Right cardiac atrium (tissue), 5 donors: ENCODE measurements at places on chromosomes 2 and 18.

GRCh38 chr2:230335461-230335863 is 8.5 kb downstream of the SP140L start:
- no peak for DNase-seq

DNA sequence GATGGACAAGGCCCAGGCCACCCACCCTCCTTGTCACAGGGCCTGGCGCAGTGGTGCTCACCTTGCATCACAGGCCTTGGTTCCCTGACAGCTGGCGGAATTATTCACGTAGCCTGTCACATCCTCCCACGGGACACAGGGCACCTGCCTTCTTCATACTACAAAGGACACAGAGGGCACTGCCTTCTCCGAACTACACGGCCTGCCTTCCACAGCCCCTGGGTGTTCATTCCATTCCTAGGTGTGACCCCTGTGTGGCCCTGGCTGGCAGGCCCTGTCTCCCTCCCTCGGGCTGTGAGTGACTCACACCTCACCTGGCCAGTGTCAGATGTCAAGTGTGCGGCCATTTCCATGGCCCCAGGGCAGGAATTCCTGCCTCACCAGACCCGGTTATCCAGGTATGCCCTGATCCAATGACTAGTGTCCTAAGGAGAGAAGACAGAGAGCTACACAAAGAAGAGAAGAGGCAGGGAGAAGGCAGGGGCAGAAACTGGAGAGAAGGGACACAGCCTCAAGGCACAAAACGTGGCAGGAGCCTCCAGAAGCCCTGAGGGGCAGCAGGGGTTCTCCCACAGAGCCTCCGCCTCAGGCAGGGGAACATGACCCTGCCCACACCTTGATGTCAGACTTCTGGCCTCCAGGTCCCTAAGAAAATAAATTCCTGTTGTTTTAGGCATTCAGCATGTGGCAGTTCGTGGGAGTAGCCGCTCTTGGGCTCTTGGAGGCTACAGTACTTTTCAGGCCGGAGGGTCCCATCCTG is 43.4 kb downstream of the MBP start:
- no peak for DNase-seq

DNA sequence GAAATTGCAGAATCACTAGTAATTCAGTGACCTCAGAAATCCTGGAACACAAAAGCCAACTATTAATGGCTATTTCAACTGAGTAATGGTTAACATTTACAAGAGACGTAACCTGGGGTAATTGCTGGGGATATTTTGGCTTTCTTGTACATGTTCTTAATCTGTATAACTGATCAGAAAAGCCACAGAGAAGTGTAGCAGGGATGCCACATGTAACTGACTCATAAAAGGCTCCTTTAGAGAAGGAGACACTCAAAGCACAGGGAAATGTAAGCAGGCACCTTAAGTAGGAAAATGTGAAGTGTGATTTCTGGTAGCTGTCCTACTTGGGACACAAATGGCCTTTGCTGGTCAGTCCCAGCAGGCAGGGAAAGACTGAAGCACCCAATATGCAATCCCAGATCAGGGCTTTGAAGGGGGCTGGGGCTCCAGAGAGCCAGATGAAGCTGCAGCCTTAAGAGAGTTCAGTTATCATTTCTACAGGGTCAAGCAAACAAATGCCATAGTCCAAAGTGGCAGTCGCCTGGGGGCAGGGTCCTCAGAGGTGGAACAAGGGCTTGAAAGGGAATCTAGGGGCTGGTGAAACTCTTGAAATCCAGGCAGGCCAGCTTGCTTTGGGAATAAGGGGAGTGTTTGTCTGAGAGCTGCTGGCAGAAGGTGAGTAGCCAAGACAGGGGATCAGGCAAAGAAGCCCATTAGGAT is 7.2 kb upstream of the SPOPL start:
- DNase-seq, result no peak

DNA sequence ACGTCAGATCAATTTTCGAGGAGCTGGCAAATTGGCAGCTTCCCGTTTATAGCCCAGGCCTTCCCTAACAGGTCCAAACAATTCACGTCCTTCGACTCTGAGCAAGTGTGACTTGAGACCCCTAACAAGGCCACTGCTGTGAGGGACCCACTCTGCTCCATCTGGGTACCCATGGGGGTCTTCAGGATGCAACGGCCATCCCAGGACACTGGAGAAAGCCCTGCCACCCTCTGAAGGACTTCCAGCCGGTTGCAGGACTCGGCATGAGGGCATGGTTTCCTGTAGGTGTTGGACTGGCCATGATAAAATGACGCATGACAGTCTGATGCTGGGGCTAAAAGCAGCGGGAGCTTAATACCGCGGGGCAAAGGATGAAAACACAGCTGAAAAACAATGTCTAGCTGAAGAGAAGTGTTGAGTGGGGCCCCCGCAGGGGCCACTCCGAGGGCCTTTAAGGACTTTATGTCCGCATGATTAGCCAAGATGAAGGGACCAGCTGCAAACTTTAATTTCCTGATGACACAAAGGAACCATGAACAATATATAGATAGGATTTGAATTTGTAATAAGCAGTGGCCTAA is 113.3 kb upstream of the ZNF521 start:
- no peak for DNase-seq

DNA sequence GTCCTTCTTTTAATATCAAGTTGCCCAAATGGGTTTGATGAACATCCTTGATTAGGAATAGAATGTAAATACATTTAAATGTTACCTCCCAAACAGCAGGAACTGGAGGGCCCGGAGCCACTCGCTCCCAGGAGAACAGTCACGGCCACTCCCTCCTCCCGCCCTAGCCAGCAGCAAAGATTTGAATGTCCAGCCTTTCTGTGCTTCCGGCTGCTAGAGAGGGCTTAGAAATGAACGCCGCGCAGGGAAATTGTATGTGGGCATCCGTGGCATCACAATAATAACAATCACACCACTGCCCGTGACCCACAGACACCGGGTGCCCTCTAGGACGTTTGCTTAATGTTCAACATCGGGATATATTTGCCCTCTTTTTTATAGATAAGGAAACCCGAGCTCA is 164.9 kb upstream of the SALL3 start:
- DNase-seq, result no peak

DNA sequence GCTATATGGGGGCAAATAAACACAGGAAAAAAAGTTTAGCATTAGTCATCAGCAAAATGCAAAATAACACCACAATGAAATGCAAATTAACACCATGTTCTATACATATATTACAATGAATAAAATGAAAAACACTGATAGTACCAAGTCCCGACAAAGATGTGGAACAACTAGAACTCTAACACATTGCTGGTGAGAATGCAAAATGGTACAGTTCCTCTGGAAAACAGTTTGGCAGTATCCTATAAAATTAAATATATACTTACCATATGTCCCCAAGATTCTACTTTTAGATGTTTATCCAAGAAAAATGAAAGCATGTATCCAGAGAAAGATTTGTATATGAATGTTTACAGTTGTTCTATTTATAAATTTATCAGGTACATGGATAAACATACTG is 198.9 kb downstream of the NRXN1 start:
- no peak for DNase-seq

DNA sequence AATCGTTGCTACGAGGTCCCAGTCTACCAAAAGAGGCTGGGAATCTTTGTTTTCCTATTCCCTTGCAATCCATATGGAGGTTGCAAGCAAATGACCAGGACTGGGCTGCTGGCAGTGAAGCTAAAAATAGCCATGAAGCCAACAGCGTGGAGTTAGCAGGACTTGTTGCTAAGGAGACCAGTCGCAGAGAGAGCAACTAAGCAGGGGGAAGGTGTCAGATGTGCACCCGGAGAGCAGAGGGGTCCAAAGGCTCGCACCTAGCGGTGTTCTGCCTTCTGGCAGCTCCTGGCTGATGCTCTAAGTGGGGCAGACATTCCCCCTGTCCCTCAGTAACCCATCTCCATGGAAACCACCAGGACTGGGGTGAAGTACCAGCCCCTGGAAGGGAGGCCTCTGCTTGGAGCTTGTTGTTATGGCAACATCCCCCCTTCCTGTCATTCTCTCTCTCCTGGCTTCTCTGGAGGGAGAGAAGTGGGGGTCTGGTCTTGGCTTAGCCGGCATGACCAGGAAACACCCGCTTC is 84.6 kb downstream of the DNMT3A start:
- peak; percentile 65 for DNase-seq

- DNase-seq, result no peak
These were observed 358.1 kb downstream of the ERBB4 start for GRCh38 chr2:212180408-212181083.

DNA sequence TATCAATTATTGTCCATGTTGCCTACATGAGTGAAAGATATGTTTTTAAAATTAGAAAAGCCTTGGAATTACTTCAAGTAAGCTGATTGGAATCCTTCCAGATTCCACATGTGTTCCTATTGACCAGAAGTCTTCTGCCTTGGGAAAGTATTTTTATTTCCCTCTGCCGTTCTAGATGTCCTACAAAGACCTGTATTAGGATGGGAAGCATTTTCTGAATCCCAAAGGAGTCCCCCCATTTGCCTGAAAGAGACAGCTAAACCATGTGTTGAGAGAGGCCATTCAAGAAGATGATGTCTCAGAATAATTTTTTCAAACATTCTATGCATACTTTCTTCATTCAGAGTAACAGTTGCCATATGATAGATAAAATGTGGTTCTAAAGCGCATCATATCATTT is 19.0 kb upstream of the MYO1B start:
- no peak for DNase-seq

- DNase-seq, result no peak
These were observed 169.0 kb upstream of the COPS8 start for GRCh38 chr2:236916651-236917050.

- DNase-seq, result peak; percentile 31
These were observed 85.2 kb downstream of the HS1BP3 start for GRCh38 chr2:20565623-20566236.

- no peak for DNase-seq
These were observed 54.4 kb downstream of the PMAIP1 start for GRCh38 chr18:59954241-59954640.

DNA sequence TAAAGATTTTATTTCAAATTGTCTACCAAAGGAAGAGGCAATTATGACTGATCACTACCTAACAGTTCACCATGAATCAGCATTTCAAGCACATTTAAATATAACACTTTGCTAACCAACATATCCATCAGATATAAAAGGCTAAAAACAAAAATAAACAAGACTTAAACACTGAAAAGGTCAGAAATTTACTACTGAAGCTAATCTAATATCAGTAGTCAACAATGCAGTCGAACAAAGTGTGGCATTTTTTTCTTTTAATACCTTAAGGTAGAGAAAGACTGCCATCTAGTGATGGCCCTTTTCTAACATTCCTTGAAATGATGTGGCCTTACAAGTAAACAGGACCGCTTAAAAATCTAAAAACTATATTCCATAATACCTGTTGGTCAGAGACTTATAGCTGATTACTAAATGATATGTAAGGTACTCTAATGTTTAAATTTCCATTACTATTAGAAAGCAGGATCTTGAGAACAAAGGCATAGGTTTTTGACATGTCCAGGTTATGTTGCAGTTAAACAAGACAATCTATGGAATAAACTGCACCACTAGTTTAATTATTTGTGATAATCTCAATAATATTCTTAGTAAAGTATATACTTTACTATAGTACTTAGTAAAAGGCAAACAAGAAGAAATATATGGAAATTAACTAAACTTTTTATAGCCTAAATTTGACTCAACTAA is 80.0 kb downstream of the EXOC6B start:
- DNase-seq, result no peak

- no peak for DNase-seq
These were observed 19.5 kb upstream of the BOK start for GRCh38 chr2:241538838-241539615.

- DNase-seq, result no peak
These were observed 105.5 kb downstream of the RNF144A start for GRCh38 chr2:7022492-7023385.

DNA sequence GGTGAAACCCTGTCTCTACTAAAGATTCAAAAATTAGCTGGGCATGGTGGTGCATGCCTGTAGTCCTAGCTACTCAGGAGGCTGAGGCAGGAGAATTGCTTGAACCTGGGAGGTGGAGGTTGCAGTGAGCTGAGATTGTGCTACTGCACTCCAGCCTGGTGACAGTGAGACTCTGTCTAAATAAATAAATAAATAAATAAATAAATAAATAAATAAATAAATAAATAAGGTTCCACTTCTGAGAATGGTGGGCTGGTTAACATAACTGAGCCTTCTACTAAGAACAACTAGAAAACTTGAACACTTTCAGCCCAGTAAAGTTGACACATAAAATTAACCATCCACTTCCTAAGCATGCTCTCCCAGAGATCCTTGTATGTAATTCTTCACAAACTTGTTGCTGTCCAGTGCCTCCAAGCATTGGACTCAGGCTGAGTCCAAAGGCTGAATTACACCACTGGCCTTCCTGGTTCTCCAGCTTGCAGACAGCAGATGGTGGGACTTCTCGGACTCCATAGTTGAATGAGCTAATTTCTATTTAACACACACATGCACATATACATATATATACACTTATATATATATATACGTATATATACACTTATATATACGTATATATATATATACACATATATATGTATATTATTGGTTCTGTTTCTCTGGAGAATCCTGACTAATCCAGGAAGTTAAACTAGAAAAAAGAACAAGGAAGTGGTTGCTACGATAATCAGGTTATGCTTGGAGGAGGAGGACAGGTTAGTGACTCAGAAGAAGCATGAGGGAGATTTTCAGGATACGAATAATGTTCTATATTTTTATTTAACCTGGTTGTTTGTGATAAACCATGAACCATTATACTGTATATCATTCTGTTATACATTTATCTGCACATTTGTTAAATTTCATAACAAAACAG is 348.8 kb downstream of the METTL4 start:
- no peak for DNase-seq

GRCh38 chr2:122080316-122080715 is 324.9 kb downstream of the TSN start:
- no peak for DNase-seq

- peak; percentile 55 for DNase-seq
These were observed 164.4 kb downstream of the TNS1 start for GRCh38 chr2:217838409-217838831.

- DNase-seq, result no peak
These were observed 162.1 kb downstream of the MYO3B start for GRCh38 chr2:170339750-170340692.

DNA sequence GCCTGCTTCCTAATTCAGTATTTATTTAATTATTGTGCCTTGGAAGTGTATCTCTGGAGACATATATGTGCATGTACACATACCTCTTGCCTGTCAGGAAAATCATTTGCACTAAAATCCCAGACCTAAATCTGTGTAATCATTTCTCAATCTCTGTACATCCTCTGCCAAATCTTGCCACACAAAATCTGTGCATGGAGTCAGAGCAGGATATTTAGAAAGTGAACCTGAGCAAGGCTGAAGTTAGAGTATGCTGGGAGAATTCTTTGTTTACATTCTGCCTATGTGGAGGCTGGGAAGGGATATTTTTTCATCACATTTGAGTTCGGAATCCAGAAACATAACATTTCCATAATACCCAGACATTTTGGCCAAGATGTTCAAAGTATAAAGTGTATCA is 9.3 kb downstream of the XRCC5 start:
- DNase-seq, result no peak

GRCh38 chr2:235270956-235271355 is 222.9 kb upstream of the AGAP1 start:
- no peak for DNase-seq

GRCh38 chr18:24731158-24731557 is 270.7 kb downstream of the HRH4 start:
- no peak for DNase-seq

- DNase-seq, result no peak
These were observed 30.2 kb downstream of the RBM45 start for GRCh38 chr2:178142274-178143065.

- DNase-seq, result no peak
These were observed 488.4 kb downstream of the ADCYAP1 start for GRCh38 chr18:1392865-1393734.

GRCh38 chr18:37762076-37762621 is 196.6 kb upstream of the CELF4 start:
- no peak for DNase-seq

- no peak for DNase-seq
These were observed 31.3 kb downstream of the NCK2 start for GRCh38 chr2:105775809-105776559.
